ENCODE measurements at places on chromosomes 12 and 14.

GRCh38 chr12:28367326-28367725, 177.1 kb downstream of the CCDC91 start:
- DNase-seq, result no peak

- no peak for DNase-seq
These were observed 433.0 kb downstream of the LRIG3 start for GRCh38 chr12:58487255-58487654.

DNA sequence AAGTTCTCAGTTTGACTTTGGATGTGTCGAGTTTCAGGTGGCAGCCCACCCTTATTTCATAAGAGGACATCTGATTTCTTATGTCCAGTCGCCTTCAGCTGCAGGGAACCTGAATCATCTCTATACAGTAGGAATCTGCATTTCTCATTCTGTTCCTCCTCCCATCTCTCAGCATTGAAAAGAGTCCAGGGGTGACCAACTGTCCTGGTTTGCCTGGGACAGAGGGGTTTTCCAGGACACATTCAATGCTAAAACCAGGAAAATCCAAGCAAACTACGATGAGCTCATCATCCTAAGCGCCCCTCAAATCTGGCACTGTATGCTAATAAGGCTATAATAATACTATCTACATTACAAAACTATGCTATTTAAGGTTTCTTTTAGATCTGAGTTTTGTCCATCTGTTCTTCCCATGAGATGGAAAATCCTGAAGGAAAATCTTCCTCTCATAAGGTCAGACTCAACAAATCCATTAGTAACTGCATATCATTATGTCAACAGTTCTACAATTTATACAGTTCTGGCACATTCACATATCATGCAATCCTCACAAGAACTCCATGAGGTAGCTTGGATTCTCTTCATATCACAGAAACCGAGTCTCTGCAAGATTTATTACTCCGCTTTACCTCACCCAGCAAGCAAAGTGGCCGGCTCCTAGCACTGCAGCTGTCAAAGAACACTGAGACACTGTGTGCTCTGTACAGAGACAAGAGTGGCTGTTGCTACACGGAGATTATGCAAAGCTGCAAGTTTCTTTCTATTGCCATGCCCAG, 15.6 kb upstream of the CALM1 start:
- no peak for DNase-seq

DNA sequence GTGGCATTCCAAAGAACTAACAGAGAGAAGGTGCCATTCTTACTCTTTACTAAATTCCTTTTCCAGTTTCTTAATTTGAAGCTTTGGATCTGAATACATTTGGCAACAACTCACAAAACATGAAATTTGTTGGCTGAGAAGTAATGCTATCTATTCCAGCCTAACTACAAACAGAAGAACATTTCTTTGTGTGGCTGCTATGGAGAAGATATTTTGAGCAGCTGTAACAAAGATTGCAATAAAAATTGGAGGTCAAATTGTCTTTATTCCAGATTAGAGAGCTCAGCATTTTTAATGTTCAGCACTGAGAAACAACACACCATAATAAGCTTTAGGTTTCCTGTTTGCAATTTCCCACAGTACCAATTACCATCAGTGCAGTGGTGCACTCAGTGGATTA, 835.8 kb upstream of the FLRT2 start:
- DNase-seq, result no peak

- DNase-seq, result no peak
These were observed 49.9 kb downstream of the ESR2 start for GRCh38 chr14:64244279-64244678.

GRCh38 chr14:61593330-61593729, 102.0 kb upstream of the HIF1A start:
- DNase-seq, result no peak

DNA sequence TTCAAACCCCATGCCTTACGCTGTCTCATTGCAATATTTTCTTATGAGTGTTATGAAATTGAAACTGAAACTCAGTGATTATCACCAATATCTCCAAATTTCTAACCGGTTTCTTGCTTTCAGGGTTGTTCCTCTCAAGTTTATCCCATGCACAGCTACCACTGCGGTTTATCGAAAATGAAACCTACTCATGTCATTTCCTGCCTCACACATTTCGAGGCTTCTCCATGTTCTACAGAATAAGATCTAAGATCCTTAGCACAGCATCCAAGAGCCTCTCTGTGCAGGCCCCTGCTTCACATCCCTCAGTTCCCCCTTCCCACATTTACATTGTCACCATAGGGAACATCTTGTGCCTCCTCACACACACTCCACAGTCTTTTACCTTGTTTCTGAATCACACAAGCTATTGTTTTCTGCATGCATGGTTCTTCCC, 45.5 kb upstream of the FAR2 start:
- DNase-seq, result peak; percentile 52

Measured in GDM1 (cell line).